ENCODE measurements at places on chromosomes 1 and 21. TPM values are rescaled to one million over a fixed set of nuclear protein-coding genes. Genes with fewer than 3 reads are reported as not detected.

The BATF3 gene
- total RNA-seq, result 2.5 TPM

The MIXL1 gene
- total RNA-seq, result not detected

DNA sequence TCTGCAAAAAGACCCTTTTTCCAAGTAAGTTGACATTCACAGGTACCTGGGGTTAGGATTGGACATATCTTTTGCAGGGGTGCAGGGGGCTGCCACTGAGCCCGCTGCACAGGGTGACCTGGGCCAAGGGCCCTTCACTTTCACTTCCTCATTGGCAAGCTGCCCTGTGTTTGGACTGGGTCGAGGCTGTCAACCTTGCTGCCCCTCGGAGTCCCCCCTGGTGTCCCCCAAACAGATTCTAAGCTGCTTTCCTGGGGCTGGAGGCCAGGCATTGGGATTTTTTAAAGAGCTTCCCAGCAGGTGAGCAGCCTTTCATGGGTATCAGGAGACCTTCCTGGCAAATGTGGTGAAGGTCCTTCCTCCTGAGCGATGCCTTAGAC, 7.9 kb upstream of the UMODL1 start:
- no peak for DNase-seq

DNA sequence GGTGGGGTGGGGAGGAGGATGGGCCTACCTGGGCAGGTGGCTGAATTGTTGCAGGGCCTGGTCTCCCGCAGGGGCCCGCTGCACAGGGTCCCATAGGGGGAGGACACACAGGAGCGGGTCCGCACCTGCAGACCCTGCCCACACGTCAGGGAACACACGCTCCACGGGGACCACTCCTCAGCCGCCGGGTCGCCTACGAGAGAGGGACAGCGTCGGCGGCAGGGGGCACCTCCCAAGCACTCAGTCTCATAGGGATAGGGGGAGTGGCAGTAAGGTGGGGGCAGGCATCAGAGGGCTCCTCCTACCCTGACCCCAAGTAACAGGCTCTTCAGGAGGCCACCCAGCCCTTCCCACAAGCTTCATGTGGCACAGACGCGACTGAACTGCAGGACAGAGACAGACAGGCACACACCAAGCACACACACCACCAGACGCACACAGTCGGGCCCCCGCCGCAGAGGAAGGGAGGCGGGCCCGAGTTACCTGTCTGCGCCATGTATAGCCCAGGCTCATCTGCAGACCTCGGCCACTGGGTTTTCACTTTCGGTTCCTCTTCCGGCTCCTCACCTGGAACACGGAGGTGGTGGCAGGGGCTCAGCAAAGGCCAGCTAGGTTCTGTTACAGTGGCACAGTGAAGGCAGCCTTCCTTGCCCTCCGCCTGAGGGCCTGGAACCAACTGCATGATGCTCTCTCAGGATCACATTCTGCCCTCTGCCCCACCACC, 19.8 kb downstream of the ADGRB2 start:
- no peak for DNase-seq
